ENCODE measurements at places on chromosomes 3 and 15.

DNA sequence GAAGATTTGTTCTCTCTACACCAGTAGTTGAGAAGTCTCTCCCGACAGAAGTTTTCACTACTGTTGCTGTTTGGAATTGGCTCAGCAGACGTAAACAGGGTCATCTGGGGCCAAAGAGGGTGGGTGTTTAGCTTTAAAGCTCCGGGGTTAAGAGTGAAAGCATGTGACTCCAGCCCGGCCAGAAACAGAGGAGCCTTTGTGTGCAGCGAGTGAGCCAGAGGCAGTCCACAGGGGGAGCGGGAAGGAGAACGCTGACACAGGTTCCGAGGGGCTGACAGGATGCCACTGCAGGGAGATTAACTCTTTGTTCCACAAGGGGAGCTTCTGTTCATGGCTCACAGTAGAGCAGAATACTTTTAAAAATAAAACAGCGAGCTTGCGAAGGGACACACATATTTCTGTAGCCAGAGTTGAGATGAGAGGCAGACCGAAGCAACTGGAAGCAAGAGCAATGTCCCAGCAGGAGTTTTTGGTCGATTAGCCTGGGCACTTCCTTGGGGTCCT, 26.9 kb downstream of the BMF start:
- DNase-seq = no peak

GRCh38 chr3:146187334-146187950, 26.5 kb upstream of the PLOD2 start:
- no peak for DNase-seq

DNA sequence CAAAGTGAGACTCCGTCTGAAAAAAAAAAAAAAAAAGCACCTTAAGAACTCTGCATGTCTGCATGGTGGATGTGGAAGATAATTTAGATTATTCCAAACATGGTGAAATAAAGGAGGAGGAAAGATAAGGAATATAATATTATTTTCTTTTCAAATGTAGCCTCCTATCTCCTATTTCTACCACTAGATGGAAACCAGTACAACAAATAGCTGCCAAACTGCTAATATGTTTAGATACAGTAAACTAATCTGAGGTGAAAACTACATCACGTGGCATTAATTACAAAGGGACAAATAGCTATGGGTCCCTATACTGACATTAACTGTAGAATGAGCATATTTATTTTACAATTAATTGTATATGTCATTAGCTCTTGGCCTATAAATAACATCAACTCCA, 197.8 kb downstream of the TBC1D5 start:
- no peak for DNase-seq

DNA sequence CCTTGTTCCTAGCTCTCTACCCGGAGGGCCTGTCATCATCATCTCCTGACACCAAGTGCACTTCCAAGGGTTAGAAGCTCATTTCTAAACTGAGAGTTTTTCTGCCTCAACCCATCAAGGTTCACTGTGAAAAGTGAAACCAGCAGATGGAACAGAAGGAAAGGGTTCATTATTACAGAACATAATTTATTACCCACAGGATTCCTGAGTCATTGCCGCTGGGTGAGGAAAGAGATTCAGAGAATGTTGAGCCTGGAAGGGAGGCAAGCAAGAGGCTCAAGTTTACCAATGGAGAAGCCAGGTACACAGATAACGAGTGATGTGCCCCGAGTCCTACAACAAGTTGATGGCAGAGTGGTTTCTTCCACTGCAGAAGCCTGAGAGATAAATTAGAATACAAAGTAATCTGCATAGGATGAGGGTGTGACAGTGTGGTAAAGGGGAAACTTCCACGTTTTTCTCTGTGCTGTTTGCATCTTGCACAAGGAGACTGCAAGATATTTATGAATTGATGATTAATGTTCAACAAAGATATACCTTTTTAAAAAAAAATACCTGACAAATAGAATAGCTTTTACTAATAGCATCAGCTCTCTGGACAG, 80.5 kb upstream of the SETMAR start:
- no peak for DNase-seq

DNA sequence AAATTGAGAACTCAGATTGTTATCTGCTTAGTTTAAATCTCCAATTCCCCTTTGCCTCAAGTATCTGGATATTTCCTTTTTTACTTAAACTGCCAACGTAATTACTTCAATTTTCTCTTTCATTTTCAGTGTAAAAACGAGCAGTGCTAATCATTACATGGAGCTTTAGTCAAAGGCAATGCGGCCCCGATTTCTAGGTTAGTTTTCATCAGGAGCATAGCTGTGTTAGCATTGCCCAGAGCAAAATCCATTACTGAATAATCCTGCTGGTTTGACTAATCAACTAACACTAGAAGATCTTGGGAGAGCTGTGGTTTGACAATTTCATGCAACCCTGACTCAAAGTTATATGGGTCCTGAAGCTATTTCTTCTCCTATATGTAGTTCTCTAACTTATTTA, 46.2 kb downstream of the ZPLD1 start:
- no peak for DNase-seq

- DNase-seq = no peak
These were observed 1.0 kb downstream of the SPTBN5 start for GRCh38 chr15:41892621-41893421.

GRCh38 chr15:57003418-57003817, 85.0 kb downstream of the TCF12 start:
- DNase-seq = no peak

- no peak for DNase-seq
These were observed 103.2 kb downstream of the SST start for GRCh38 chr3:187567021-187567420.

- DNase-seq = no peak
These were observed 30.7 kb upstream of the TNIK start for GRCh38 chr3:171490901-171491300.

- DNase-seq = no peak
These were observed 250.5 kb upstream of the TLE3 start for GRCh38 chr15:70348226-70348543.

GRCh38 chr15:66763186-66764071, 61.4 kb downstream of the SMAD6 start:
- DNase-seq = no peak

DNA sequence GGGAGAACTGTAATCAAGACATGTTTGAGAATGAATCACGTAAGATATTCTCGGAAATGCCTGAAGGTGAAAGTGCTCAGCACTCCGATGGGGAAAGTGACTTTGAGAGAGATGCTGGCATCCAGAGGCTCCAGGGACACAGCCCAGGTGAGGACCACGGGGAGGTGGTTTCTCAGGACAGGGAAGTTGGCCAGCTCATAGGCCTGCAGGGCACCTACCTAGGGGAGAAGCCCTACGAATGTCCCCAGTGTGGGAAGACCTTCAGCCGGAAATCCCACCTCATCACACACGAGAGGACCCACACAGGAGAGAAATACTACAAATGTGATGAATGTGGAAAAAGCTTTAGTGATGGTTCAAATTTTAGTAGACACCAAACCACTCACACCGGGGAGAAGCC, 19.8 kb downstream of the ZSCAN2 start:
- peak; percentile 59 for DNase-seq

DNA sequence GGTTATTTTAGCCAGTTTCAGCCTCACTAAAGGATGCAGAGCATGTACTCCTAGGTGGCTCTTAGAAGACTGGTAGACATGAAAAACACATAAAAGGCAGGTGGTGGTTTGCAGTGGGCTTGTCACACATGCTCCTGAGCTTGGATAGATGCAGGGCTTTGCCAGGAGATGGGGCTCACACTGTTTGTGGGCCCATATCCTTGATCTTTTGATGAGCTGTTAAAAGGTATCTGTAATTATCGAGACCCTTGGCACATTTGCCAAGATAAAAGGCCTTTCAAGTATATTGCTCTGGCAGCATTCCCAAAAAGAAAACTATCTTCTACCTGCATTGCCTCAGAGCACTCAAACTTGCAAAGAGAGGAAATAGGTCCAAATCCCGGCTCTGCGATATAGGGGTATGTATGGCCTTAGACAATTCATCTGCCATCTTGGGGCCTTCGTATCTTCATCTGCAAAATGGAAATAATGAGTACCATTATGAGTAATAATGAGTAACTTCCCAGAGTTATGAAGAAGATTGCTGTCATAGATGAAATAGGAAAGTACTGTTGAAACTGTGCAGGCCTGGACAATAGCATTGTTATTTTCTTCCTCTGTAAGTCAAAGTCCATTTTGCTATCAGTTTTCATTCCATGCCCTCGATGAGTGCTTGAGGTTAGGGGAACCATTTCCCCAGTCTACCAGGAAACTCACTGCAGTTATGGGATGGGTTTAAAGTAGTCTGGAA, 172.7 kb downstream of the SYNPR start:
- DNase-seq = no peak

DNA sequence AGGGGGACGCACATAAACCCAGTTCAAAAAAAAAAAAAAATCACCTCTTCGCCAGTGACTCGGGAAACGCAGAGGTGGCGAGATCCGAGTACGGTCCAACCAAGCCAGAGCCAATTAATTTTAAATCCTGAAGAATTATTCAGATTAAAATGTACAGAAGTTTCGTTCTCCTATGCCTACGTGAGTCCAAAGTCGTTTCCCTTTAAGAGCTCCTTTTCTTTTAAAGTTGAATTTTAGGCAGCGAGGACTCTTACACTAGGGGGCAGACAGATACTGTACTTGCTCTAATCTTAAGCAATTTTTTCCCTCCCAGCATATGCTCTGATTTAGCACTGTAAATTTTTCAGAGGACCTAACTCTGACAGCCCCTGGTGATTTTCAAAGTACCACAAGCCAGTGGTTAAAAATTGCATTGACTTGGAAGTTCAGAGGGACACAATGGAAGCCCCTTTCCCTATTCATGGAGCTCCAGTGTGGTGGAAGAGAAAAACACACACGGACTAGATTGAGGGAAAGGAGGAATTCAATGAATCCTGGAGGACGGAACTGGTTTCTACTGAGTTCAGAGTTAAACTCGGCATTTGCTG, 3.3 kb upstream of the NR2F2 start:
- DNase-seq = no peak

DNA sequence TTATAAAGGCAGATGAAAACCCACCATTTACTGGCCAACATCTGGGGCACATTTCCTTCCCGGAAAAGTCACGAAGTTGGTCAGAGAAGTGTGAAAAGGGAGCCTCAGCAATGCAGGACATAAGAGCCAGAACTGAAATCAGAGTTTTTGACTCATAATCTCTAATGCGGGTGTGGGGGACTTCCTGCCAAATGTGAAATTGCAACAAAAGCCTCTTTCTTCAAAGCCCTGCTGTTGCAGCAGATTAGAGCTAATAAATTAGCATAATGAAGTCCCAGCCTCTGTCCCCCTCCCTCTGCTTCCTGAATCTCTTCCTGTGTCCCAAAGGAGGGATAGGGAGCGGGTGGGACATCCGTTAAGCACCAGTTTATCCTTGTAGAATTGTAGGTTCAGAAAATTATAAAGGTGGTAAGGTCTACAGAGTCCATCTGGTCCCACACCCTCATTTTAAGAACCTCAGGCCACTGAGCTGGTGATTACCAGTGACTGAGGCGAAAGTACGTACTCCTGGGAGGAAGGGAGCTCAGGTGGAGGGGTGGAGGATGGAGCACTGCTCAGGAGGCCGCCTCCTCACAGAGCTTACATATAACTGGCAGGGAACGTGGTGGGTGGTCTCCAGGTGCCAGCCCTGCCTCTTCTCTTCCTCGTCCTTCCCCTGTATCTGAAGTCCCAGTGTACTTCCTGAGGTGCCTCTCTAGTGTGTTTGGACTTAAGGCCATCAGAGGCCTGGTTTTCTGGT, 35.0 kb downstream of the ST6GAL1 start:
- no peak for DNase-seq

- DNase-seq = no peak
These were observed 735 bp upstream of the SLC25A26 start for GRCh38 chr3:66220066-66220465.

- no peak for DNase-seq
These were observed 129.9 kb upstream of the TSC22D2 start for GRCh38 chr3:150278195-150278594.

GRCh38 chr3:151837057-151837456, 23.1 kb downstream of the AADAC start:
- DNase-seq = no peak

GRCh38 chr3:13371100-13372075, 48.7 kb downstream of the NUP210 start:
- no peak for DNase-seq

GRCh38 chr3:36215241-36215640, 165.1 kb upstream of the STAC start:
- no peak for DNase-seq

DNA sequence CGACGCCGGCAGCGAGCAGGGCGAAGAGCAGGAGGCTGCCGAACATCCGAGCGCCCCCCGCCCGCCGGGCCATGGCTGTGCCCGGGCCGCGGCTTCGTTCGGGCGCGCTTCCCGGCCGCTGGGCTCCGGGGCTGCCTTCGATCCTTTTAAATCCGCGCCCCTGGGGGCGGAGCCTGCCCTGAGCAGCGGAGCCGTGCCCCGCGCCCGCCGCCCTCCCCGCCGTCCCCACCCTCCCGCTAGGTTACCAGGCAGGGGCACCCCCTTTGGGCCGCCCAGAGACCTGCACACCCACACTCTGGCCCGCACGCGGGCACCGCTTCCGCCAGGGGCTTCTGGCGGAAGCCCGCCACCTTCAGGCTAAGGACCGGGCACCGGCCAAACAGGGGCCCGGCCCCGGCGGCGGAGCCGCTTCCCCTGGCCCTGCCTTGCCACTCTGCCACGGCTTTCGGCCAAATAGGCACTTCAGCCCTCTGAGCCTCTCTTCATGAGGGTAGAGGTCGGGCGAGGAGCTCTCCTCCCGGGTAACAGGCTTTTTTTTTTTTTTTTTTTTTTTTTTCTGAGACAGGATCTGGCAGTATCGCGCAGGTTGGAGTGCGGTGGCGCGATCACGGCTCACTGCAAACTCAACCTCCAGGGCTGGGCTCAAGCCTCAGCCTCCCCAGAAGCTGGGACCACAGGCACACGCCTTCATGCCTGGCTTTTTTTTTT, at the start of gene NMB:
TSS of gene NMB (minus strand) at position 120 of the 708 bp plus-strand sequence. CDS start at position 73, 47 bp downstream.
- no peak for DNase-seq

DNA sequence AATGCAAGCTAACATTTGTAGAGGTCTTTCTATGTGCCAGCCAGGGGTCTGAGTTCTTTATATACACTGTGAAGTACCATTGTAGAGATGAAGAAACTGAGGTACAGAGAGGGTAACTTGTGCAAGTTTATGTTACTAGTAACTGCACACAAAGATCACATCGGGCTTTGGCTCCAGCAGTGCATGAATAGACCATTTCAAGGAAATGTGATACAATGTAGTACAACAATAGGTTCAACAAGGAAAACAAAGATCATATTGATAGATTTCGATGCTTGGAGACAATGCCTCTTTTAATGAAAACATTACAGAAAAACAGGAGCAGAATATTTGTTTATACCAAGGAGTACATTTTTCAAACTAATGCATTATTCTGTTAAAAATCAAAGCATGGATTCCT, 115.3 kb downstream of the POLR2M start:
- DNase-seq = no peak

- DNase-seq = no peak
These were observed 70.5 kb upstream of the MAP4 start for GRCh38 chr3:48086705-48087104.

DNA sequence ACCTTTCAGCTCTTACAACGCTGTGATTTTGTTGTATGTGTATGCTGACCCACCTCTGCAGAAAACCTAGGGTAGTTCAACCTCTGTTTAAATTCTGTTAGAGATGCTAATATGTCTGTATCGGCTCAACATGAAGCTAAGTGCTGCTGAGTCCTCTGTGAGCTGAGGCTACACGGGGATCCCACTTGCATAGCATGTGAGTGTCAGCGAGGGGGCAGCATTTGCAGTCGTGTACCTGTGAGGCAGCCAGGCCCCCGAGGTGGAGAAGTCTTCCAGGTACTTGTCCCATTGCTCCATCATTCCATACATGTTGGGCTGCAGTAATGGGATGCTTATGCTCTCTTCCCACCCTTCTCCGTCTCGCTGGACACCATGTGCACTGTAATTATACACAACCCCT, 3.7 kb downstream of the MKRN2OS start:
- no peak for DNase-seq

GRCh38 chr3:192655040-192655439, 72.3 kb downstream of the FGF12 start:
- no peak for DNase-seq
